ENCODE measurements at places on chromosomes 6 and 20.

DNA sequence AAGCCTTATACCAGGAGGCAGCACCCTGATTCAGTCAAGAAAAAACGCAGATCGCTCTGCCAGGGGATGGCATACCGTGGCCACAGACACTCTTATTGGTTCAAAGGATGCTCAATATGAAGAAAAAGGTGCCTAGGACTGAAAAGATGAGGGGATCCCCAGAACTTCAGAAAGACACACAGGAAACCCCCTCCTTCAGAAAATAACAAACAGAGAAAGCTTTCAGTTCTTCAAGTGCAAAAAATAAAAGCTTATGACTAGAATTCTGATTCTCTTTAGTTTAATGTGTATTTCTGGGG, 17.7 kb upstream of the MYB start:
- no peak for DNase-seq

DNA sequence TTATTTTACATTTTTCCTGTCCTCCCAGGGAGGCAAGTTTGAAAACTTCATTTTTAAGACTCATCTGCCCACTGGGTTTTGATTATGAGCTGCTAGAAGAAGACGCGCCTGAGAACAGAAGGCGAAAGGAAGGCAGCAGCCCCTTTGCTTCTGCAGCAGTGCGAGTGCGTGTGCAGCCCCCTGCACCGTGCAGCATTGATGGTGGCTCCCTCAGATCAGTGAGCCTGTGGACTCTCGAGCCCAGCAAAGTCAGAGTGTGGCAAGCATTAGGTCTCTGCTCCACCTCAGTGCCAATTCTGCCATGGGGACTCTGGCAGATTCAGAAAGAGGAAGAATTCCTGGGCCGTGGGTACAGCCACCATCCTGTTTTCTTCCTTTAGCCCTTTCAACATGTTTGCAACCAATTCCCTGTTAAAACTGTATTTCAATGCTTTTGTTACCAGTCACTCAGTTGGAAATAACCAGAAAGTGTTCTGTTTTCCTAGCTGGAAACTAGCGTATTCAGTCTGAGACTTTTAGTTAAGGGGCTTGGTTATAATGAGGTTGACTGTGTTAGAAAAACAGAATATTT, 134.8 kb upstream of the OGFRL1 start:
- DNase-seq = no peak

GRCh38 chr6:7673063-7673536, 52.8 kb upstream of the BMP6 start:
- no peak for DNase-seq

- peak; percentile 74 for DNase-seq
Measured at GRCh38 chr6:129730477-129731165, 20.6 kb upstream of the ARHGAP18 start.

DNA sequence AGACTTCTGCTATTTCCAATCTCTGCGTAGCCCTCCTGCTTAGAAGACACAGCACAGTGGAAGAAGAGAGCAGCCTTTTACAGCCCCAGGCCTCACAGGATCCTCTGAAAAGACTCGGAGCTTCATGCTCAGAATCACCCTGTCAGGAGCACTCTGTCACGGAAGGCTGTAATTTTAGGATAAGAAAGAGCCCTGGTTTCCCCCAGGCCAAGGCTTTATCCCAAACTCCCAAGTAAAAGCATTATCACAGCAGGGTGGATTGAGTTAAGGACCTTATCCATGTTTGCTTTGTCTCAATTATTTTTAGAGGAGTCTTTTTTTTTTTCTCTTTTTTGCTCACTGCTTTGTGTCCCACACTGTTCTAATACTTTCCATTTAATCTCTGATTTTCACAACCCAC, 39.2 kb downstream of the ANKS1A start:
- DNase-seq = no peak

DNA sequence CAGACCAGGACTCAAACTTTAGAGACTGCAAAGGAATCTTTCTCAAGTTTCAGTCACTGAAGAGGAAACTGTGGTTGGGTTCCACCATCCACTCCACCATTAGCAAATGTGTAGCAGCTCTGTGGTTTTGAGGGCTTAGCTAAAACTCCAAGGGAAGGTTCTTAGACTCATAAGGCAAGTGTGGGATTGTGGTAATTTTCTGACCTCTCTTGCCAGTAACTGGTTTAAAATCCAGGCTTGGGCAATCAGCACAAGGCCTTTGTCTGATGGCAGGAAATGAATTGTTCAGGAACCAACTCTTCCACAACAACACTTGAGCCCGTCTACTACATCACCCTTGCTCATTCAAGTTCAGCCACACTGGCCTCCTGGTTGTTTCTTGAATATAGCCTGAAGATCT, 68.6 kb upstream of the FBXL4 start:
- no peak for DNase-seq

GRCh38 chr20:33178726-33179125, 10.8 kb downstream of the BPIFA2 start:
- DNase-seq = no peak

DNA sequence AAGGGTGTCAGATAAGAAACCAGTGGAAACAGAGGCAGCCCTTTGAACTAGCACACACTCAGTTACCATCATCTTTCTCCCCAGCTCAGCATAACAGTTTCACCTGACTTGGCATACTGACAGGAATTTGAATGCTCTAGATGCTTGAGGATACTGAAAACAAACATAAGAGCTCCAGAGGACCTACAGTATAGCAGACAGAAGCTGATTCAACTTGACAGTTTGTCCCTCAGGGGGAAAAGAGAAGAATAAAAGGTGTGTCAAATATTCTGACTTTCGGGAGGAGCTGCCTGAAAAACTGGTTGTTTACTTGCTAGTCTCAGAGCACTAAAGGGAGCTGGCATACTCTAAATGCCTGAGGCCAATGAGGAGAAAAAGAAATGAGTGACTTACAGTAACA, 35.1 kb downstream of the EYS start:
- no peak for DNase-seq

GRCh38 chr20:1087311-1087905, 31.0 kb upstream of the PSMF1 start:
- no peak for DNase-seq

- DNase-seq = no peak
Measured at GRCh38 chr6:24680582-24680981, 13.7 kb downstream of the ACOT13 start.

DNA sequence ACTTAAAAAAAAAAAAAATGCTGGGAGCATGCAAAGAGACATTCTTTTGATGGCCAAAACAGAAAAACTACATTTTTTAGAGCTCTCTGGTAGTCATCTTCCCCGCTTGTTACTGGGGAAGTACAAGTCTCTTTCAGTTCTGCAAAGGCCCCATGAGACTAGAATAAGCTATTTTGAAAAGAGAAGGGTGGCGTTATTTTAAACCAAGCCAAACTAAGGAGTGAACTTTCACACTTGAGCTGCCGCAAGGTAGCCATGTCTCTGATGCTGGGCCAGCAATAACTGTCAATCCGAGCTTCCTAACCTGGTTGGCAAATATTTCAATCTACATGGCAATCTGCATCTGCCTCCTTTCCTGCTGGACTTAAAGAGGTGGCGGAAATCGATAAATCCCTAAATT, 96.7 kb downstream of the L3MBTL3 start:
- DNase-seq = no peak

DNA sequence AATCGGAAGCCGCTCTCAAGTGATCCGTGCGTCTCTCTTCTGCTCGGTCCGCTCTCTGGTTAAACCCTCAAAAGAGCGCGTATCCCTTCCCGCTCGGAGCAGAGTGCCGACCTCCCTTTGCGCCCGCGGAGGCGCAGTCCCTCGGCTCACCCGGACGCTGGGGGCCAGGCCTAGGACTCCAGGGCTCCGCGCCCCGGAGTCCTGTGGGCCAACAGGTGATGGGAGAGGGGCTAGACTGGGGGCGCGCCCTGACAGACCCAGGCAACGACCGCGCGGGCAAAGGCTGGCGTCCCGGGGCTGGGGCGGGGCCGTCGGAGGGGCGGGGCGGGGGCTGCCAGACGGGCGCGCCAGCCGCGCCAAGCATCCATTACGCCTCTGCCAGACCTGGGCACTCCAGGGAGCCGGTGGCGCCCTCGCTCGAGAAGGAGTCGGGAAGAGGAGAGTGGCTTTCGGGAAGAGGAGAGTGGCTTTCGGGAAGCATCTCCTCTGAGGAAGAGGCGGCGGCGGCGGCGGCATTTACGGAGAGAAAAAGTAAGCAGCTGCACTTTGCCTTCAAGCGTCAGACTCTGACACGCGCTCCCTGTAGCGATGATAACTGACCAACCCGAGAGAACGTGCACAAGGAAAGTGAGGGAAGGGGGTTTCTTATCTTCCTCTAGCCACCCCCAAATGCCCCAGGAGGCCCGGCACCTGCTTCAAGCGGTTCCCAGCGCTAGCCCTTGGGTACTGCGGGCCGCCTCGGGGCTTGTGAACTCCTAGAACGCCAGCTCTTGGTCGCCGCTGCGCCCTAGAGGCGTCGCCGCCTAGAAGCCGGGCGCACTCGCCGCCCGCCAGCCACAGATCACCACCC, 2.6 kb downstream of the EPHA7 start:
- no peak for DNase-seq

GRCh38 chr6:100968949-100969348, 87.8 kb upstream of the ASCC3 start:
- DNase-seq = no peak

DNA sequence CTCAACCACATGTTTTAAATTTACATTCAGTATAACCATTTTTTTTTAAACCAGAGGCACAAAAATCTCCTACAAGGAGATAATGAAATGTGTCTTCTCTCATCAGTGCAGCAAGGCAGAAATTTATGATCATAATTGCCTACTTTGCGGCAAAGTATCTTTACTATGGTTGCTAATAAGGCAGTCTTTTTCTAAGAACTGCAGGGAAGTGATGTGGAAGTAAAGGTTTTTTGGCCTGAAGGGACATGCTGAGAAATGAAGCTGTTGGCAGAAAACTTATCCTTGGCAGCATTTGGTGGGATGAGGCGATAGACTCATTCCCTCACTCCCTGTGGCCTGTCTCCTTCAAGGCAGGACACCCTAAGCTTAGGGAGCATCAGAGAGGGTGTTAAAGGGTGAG, 48.7 kb downstream of the SCGN start:
- DNase-seq = no peak

DNA sequence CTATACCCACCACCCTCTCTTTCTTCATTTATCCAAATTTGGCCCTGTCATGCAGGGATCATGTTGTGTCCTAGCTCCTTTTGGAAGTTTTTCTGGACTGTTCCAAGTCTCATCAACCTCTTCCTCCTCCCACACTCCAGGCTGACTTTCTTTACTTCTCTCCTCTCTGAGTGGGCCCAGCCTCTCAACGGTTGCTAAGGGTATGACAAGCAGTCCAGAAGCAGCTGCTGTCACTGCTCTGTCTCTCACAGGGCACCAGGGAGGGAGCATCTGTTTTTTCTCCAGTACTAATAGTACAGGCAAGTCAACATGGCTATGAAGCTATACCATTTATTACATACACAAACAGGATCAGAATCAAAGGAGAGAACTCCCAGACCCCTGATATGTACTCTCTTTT, 8.2 kb downstream of the NT5DC1 start:
- DNase-seq = no peak

DNA sequence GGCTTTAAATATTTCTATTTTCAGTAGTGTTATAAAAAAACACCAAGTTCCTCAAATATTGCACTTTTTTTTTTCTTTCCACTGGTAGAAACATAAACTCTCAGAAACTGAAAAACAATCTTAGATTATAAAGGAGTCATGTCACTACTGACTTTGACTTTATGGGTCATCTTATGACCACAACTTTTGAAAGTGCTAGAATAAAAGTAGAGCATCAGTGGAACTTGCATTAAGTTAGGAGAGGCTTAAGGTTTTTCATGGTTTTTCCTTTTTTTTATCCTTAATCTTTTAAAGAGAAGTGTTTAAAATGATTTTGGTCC, 56.6 kb upstream of the SUPT3H start:
- DNase-seq = no peak

DNA sequence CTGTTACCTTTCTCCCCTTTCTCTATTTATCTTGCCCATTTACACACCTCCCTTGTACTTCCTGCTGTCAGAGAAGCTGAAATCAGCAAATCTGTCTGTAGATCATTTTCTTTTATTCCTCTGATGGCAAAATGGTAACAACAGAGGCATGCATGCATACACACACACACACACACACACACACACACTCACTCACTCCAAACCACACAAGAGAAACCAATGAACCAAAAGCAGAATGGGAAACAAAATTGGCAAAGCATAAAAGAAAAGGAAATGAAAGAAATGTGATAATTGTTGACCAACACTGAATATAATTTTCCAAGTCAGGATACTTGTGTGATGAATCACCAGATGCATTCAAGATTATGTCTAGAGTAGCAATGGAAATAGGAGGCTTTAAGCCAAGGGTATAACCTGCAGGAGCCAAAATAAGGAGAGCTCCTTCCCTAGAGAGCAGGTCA, 172.4 kb downstream of the PLCB4 start:
- no peak for DNase-seq

DNA sequence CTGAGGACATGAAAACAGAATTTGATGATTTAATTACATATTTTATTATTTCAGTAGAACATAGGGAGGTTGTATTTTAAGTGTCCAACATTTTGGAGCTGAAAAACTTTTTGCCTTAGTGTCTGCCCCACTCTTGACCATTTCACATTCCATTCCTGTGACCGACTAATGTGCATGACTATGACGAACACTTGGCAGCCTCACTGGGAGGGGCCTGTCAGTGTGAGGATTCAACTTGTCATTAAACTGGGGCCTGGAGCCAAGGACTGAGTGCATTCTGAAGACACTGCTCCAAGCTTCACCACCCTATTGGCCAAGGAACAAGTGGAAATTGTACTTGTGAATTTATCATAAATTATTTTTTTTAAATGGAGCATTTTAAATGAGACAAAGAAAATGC, 661.3 kb downstream of the BCKDHB start:
- no peak for DNase-seq

DNA sequence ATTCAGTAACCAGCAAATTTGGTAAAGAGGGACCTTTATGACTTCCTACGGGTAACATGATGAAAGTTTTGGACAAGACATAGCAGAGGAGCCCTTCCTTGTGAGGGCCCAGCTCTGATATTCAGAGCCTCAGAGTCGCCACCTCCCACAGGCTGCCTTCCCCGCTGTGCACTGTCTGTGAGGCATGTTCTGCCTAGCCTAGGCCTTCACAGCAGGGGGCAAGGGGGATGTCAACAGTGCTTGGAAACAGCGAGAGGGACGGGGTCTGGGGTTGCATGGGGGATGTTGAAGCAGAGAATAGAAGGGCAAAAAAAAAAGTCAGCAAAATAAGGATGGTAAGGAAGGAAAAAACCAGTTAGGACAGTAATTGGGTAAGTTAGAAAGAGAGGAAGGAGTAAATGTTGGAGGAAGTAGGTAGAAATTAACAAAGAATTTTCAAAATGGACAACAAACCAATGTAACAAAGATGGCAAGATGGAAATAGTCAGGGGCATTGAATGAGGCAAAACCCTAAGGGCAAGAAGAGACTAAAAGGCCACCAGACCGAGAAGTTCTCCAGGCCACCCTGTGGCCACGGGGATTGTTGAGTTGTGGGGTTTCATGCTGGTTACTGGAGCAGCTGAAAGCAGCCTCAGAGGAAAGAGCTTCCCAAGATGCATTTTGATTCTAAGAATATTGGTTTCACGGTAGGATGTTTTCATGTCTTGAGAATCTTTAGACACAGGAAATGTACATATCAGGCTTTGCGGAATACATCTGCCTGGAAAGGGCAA, 139.8 kb downstream of the LY86 start:
- no peak for DNase-seq

- no peak for DNase-seq
Measured at GRCh38 chr6:168525114-168525513, 84.1 kb downstream of the SMOC2 start.

- no peak for DNase-seq
Measured at GRCh38 chr6:53982366-53983050, 128.7 kb upstream of the MLIP start.
